ENCODE measurements at places on chromosomes 7 and 10. TPM values are rescaled to one million over a fixed set of nuclear protein-coding genes. Genes with fewer than 3 reads are reported as not detected.

GRCh38 chr10:43083764-43084163, 6.9 kb downstream of the RET start:
- no peak for DNase-seq

DNA sequence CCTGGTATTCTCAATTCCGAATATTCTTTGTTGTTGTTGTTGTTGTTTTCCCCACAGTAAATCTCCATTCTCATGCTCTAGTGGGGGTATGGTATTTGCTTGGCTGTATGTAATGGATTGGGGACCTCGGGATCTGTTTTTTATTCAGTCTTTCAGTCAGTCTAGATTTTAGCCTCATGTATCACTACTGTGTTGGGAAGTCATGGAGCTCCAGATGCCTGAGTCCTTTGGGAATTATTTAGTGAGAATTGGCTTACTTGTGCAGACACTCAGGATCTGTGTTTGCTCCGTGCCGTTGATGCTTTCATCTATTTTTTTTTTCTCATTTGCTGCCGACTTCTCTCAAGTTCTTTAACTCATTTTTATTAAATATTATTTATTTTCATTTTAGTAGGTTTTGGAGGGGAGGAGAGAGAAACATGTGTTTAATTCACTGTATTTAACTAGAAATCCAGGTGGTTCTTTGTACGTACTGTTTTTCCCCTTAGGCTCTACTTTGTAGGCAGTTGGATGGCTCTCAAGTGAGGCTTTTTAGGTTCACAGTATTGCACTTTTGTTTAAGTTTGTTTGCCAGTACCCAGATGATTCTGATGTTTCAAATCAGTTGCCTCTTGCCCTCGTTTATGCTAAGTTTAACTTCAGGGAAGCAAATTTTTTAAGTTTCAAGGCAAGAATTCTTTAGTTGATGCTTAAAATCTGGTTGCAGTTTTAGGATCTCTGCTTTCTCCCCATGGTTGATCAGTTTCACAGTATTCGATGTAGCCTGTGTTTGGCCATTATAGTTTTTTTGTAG, 36.9 kb downstream of the ZNRF2 start:
- no peak for DNase-seq

GRCh38 chr7:4607311-4607729, 74.8 kb upstream of the FOXK1 start:
- no peak for DNase-seq

GRCh38 chr7:98974906-98975816, 96.8 kb downstream of the TRRAP start:
- DNase-seq, result no peak

DNA sequence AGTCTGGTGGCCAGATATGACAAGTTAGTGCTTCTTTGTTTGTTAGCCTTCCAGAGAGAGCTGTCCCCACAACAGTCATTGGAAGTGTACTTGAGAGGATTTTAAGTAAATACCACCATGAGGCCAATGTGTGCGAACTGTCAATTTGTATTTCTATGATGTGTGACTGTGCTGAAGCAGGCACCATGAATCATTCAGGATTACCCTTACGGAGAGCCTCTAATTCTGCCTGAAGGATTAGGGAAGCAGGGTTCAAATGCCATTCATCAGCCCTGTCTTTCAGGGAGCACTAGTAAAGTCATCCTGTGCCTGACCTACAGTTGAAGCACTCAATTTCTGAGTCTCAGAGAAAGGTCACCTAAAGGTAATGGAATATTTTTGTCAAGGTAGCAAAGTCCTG, 109.3 kb downstream of the GATA3 start:
- DNase-seq, result no peak

DNA sequence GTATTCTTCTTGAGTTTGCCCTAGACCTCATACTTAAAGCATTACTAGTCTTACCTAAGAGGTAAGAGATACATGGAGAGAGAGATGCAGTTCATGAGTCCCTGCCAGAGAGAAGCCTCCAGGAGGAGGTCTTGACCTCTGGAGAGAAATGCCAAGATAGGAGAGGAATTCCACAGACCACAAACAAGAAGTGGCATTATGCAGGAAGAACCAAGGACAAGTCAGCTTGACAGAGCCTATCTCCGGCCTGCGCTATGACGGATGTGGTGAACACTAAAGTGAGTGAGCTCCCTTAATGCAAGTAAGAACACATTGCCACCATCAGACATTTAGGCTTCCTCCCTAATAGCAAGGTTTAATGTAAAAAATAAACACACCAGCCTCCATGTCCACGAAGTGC, 27.9 kb upstream of the COL1A2 start:
- no peak for DNase-seq

GRCh38 chr7:158924956-158925355, 68.6 kb downstream of the DYNC2I1 start:
- DNase-seq, result no peak

GRCh38 chr10:102468683-102469082, 17.3 kb upstream of the C10orf95 start:
- no peak for DNase-seq

DNA sequence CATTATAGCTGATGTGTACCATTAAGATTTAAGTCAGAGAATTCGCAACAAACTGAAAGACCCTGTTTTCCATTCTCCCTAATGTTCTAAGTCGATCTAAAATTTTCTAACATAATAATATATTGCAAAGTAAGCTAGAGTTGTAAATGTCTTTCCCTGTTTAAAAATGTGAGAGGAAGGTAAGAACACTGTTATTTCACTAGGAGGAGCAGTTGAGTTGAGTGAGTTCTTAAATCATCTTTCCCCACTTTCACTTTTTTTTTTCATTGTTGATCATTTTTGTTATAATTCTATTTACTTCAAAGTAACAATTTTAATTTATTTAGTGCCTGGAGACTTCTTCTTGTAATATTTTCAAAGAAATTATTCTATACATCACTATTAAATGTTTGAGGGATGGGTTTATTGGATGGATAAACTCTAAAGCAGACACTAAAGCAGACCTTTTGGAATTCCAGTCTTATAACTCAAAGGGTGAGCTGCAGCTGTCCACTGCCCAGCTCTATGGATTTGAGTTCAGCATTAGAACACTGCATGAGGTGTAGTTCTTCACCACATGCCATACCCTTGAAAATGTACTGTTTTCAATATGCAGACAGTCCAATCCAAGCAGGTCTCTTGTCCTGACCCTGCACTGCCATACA, 181.3 kb upstream of the FZD1 start:
- no peak for DNase-seq

DNA sequence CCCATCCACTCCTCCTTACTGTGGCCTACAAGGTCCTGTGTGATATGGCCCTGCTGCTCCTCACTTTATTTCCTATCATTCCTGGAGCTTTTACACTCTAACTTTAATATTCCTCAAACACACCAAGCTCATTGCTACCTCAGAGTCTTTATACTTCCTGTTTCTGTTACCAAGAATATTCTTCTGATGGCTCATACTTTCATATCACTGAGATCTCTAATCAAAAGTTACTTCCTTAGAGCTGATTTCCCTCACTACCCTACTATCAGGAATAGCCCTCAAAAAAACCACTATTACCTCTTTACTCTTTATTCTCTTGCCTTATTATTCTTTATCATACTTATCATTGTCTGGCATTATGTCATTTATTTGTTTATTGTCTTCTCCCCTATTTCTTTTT, 5.8 kb upstream of the PPP3CB start:
- DNase-seq, result no peak

GRCh38 chr10:113961182-113962031, 82.3 kb upstream of the ADRB1 start:
- DNase-seq, result no peak

GRCh38 chr7:116588641-116589594, 64.1 kb downstream of the CAV1 start:
- DNase-seq, result no peak

Gene FAM25G
- not detected for total RNA-seq

Gene NPY4R2
- total RNA-seq, result 1.9 TPM

Gene SPAM1
- not detected for total RNA-seq

Gene TNRC18
- 104 TPM for total RNA-seq

Gene NANOS1
- total RNA-seq, result 1.9 TPM

Gene GCC1
- 17.4 TPM for total RNA-seq

Gene FGFBP3
- 0.77 TPM for total RNA-seq

Gene NPC1L1
- 0.21 TPM for total RNA-seq

Gene GIMAP5
- total RNA-seq, result 31.9 TPM

Gene IKZF1
- total RNA-seq, result 61.9 TPM

Gene TRPV6
- 0.21 TPM for total RNA-seq

Gene PTPN20
- total RNA-seq, result 4.0 TPM

Gene TSPAN13
- total RNA-seq, result 120 TPM

Gene HTR7
- 0.32 TPM for total RNA-seq

Gene ZP3
- not detected for total RNA-seq
